Osteoblast (primary cell): ENCODE measurements at places on chromosomes 4 and X. TPM values are rescaled to one million over a fixed set of nuclear protein-coding genes. Genes with fewer than 3 reads are reported as not detected.

Gene SLC10A4
- total RNA-seq, result not detected in 2 replicates

Gene MID1
- 26.5 and 26.8 TPM in 2 replicates for total RNA-seq

Gene CNGA1
- not detected in 2 replicates for total RNA-seq

Gene PITX2
- total RNA-seq, result 0.36 and 0.59 TPM in 2 replicates

Gene DCAF4L1
- under 0.01 TPM in 2 replicates for total RNA-seq
